BJ (cell line): ENCODE measurements at places on chromosomes 12 and 14. TPM values are rescaled to one million over a fixed set of nuclear protein-coding genes. Genes with fewer than 3 reads are reported as not detected.

DNA sequence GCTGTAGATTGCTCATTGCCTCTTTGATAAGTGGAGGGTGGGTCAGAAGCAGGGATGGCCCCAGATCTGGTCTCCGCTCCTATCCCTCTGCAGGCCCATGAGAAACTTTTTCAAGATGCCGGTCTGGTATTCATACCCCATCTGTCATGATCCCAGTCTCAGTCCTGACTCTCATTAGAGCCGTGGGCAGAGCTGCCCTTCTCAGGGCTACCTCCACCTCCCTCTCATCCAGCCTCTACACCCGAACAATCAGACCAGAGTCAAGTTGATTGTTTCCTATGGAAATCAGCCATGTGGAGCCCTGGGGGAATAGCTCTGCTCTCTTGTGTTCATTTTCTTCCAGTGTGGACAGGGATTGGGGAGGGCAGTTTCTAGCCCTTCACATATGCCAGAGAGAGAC is 45.8 kb downstream of the NEUROD4 start:
- DNase-seq, result no peak

DNA sequence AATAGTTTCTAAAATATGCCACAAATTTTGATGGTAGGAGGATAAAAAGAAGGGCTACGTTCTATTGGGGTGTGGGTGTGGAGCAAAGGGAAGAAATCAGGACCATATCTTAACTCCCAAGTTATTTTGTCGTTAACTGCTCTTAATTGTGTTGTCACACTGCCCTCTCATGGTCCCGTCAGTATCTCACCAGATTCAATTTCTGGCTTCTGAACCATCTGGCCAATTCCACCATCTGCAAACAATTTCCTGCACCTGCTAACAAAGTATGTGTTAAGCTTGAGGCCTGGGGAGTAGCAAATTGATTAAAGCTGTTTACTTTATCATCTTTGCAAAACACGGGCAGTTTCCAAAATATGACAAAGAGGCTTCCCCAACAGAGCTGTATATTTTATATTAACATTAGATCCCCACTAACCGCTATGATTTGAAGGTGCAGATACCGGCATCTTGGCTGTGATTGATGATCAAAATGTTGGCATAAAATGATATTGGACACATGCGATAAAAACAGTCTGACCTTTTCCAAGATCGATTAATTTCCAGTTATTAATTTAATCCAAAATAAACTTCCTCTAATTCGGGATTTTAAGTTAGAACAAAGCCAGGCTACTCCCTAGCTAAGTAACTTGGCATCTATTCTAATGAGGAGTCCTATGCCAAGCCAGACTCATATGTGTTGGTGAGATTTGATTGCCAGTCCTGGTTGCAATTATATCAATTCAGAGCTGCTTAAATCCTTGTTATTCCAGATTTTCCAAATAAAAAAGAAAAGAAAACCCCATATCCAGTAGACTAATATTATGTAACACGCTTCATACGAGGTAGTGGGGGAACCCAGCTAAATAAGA is 6.9 kb upstream of the DNM1L start:
- peak; percentile 74 for DNase-seq

- DNase-seq, result no peak
Measured at GRCh38 chr14:70666361-70666686, 24.6 kb downstream of the TTC9 start.

LHX5 gene
- polyA plus RNA-seq, result not detected in 2 replicates

PDZRN4 gene
- not detected in 2 replicates for polyA plus RNA-seq

RNF212B gene
- not detected in 2 replicates for polyA plus RNA-seq
